ENCODE measurements at places on chromosomes 16 and 17. TPM values are rescaled to one million over a fixed set of nuclear protein-coding genes. Genes with fewer than 3 reads are reported as not detected.

DNAI2 gene
- not detected for total RNA-seq

SEZ6L2 gene
- total RNA-seq = 1.5 TPM

TEKT3 gene
- 0.77 TPM for total RNA-seq

CD300C gene
- 0.62 TPM for total RNA-seq

CYBC1 gene
- total RNA-seq = 31.0 TPM

ACBD4 gene
- total RNA-seq = 12.9 TPM

HSF4 gene
- 29.7 TPM for total RNA-seq

CACNA1H gene
- 4.2 TPM for total RNA-seq

GRCh38 chr17:50339381-50339780, 6.5 kb upstream of the XYLT2 start:
- no peak for DNase-seq

- DNase-seq = no peak
These were observed 39.6 kb downstream of the GPRC5B start for GRCh38 chr16:19844945-19845641.

DNA sequence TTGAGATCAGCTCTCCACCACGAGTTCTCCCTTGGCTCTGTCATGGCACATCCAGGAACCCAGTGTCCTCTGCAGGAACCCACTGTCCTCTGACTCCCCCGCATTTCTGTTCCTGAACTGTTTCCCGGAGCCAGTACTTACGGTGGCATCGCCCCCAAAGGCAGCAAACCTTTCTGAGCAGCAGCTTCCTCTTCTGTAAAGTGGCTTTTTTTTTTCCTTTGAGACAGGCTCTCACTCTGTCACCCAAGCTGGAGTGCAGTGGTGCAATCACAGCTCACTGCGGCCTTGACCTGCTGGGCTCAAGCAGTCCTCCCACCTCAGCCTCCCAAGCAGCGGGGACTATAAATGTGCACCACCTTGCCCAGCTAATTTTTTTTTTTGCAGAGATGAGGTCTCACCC, 32.2 kb downstream of the NAGPA start:
- DNase-seq = no peak

DNA sequence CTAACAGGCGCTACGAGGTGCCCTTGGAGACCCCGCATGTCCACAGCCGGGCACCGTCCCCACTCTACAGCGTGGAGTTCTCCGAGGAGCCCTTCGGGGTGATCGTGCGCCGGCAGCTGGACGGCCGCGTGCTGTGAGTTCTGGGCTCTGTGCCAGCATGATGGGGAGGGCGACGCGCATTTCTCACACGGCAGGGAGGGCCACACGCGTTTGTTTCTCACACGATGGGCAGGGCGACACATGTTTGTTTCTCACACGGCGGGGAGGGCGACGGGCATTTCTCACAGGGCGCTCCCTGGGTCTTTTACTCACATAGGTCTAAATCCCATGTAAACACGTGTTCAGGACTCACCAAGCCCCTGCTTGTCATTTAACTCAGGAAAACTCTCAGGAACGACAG, 4.4 kb downstream of the GAA start:
- DNase-seq = no peak

GRCh38 chr16:81478876-81479511, 34.4 kb downstream of the CMIP start:
- DNase-seq = peak; percentile 74

DNA sequence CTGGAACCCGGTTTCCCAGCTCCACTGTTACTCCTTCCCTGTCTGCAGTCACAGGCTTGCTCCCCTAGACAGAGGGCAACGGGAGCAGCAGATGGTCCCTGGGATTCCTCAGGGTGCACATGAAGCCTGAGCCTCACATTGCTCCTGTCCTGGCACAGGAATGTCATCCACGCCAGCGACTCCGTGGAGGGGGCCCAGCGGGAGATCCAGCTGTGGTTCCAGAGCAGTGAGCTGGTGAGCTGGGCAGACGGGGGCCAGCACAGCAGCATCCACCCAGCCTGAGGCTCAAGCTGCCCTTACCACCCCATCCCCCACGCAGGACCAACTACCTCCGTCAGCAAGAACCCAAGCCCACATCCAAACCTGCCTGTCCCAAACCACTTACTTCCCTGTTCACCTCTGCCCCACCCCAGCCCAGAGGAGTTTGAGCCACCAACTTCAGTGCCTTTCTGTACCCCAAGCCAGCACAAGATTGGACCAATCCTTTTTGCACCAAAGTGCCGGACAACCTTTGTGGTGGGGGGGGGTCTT, 1.6 kb upstream of the DECR2 start:
- peak; percentile 63 for DNase-seq

- no peak for DNase-seq
These were observed 96.9 kb upstream of the ADAMTS18 start for GRCh38 chr16:77531752-77532151.

- DNase-seq = no peak
These were observed 2.7 kb downstream of the LDAF1 start for GRCh38 chr16:21161211-21161610.

GRCh38 chr17:82596296-82596695, 51.9 kb downstream of the WDR45B start:
- peak; percentile 38 for DNase-seq

GRCh38 chr17:44191941-44192496, 5.2 kb downstream of the TMUB2 start:
- no peak for DNase-seq

GRCh38 chr17:49337884-49338283, 24.2 kb downstream of the ZNF652 start:
- DNase-seq = no peak

- DNase-seq = no peak
These were observed 100.2 kb downstream of the KATNIP start for GRCh38 chr16:27650073-27650701.

- DNase-seq = no peak
These were observed 1.0 kb downstream of the KRT13 start for GRCh38 chr17:41504246-41504977.

DNA sequence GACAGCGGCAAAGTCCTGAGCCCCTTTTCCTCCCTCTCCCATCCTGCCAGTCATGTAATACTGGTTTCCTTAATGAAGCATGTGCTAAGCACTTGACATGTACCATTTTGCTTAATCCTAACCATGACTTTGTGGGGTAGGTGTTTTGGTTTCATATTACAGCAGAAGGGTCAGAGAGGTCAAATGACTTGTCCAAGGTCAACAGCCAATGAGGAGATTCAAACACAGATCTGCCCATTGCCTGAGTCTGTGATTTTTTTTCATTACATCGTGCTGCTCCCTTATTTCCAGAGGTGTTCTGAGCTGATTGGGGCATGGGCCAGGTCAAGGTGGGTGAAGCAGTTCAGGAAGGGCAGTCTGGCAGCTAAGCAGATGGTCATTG, 17.6 kb upstream of the PHF12 start:
- DNase-seq = peak; percentile 7

GRCh38 chr17:74417178-74418045, 14.5 kb upstream of the GPRC5C start:
- no peak for DNase-seq

DNA sequence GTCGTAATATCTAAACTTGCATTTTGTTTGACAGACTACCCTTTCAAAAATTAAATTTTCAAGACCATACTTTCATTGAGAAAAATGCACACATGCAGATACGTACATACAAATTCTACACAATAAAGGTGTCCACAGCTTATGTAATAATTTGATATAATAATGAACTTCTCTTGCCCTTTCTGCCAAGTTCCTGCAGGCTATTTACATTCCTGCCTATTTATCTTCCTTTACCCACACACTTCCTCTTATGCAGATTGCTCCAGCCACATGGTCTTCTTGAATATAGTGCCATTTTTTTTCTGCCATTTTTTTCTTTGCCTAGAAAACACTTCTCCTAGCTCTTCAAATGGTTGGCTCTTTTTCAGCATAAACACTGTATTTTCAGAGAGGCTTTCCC, 826.9 kb upstream of the CDH8 start:
- no peak for DNase-seq

DNA sequence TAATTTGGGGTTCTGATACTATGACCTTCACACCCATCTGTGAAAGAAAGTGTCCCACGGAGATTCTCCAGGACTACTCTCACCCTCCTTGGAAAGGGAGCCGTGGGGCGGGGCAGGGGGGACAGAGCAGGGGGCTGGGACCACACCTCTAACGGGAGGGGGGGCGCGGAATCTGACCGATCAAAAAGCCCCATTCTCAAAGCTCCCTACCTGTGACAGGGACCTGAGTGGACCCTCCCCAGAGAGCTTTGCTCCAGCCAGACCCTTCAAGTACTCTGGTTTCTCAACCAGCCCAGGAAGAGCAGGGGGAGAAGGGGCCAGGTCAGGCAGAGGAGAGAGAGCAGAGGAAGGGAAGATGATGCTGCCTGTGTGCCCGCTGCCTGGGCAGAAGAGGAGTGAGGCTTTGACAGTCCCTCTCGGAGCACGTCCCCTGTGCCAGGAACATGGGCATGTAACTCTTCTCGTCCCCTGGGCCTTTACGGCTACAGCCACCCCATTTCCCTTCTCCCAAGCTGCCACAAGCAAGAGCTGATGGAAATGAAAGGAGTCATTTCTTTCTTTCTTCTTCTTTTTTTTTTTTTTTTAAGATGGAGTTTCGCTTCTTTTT, 682 bp downstream of the XAF1 start:
- DNase-seq = no peak

- DNase-seq = no peak
These were observed 40.0 kb downstream of the RTN4RL1 start for GRCh38 chr17:1985093-1985492.
